T-helper 17 cell (primary cell): ENCODE measurements at places on chromosomes 1 and 21. TPM values are rescaled to one million over a fixed set of nuclear protein-coding genes. Genes with fewer than 3 reads are reported as not detected.

Gene PGLYRP3
- not detected for total RNA-seq

Gene PAQR7
- total RNA-seq, result 2.6 TPM

Gene NUP210L
- total RNA-seq, result 0.07 TPM

Gene ACTA1
- not detected for total RNA-seq

Gene DESI2
- total RNA-seq, result 19.6 TPM

Gene ADCY10
- 1.4 TPM for total RNA-seq

Gene PIK3R3
- total RNA-seq, result 0.32 TPM

Gene C1orf116
- 0.22 TPM for total RNA-seq

Gene SDF4
- 146 TPM for total RNA-seq

Gene TMPRSS15
- total RNA-seq, result not detected

Gene IL20
- not detected for total RNA-seq

Gene PDE9A
- 6.6 TPM for total RNA-seq

Gene RUNX3
- 243 TPM for total RNA-seq

Gene MROH9
- total RNA-seq, result not detected

Gene LINGO4
- total RNA-seq, result 1.6 TPM

Gene KCNK1
- not detected for total RNA-seq

Gene TINAGL1
- not detected for total RNA-seq

Gene DIRAS3
- total RNA-seq, result not detected

Gene ZBTB8A
- total RNA-seq, result not detected

Gene CA6
- total RNA-seq, result 1.6 TPM

Gene CFAP141
- not detected for total RNA-seq

Gene CLIC6
- total RNA-seq, result 0.25 TPM

Gene SPRR2G
- total RNA-seq, result not detected
